Activated CD4-positive, alpha-beta T cell treated with anti-CD3 and anti-CD28 coated beads, Interleukin-2, amount 50 U/mL, for 4 hours (primary cell): ENCODE measurements at places on chromosomes 2 and 18.

GRCh38 chr2:85222792-85223191 is 89.6 kb downstream of the TCF7L1 start:
- DNase-seq = no peak

GRCh38 chr2:149004836-149005235 is 33.7 kb upstream of the LYPD6B start:
- DNase-seq = no peak

DNA sequence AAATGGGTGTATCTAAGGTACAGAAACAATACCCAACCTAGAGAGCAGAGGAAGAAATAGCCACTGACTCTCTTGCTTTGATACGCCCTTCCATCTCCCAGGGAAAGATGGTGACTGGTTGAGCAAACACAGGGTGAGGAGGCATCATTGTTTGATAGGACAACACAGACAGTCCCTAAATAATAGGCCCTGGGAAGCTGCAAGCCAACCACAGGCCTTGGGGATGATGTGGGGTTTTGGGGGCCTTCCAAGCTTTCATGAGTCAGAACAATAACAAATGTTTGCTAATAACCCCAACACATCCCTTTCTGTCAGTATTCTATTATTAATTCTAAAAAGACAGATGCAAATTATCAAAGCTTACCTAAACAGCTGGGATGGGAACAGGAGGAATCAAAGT is 9.8 kb downstream of the LGALSL start:
- DNase-seq = no peak

DNA sequence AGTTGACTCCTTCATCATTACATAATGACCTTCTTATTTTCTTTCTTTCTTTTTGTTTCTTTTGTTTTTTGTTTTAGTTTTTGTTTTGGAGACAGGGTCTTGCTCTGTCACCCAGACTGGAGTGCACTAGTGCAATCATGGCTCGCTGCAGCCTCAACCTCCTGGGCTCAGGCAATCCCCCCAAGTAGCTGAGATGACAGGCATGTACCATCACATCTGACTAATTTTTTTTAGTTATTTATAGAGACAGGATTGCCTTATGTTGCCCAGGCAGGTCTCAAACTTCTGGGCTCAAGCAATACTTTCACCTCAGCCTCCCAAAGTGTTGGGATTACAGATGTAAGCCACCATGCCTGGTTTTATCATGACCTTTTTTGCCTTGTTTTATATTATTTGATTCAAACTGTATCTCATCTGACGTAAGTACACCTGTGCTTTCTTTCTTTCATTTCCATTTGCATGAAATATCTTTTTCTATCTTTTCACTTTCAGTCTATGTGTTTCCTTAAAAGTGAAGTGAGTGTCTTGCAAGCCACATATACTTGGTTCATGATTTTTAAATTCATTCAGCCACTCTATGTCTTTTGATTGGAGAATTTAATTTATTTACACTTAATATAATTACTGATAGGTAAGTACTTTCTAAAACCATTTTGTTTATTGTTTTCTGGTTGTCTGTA is 39.1 kb downstream of the SP100 start:
- no peak for DNase-seq

- no peak for DNase-seq
Observed at GRCh38 chr2:23533338-23533695, 148.3 kb downstream of the KLHL29 start.

GRCh38 chr2:72112401-72112800 is 35.3 kb downstream of the CYP26B1 start:
- no peak for DNase-seq

DNA sequence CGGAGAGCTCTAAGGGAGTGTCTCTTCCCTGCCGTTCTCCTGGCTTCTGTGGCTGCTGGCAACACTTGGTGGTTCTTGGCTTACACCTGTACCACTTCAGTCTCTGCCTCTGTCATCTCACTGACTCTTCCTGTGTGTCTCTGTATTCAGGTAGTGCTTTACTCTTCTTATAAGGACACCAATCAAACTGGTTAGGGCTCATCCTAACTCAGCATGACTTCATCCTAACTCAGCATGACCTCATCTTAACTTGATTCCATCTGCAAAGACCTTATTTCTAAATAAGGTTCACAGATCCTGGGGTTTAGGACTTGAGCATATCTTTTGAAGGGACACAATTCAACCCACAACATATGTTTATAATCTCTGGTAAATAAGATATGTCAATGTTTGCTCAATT is 51.6 kb upstream of the DSEL start:
- no peak for DNase-seq

DNA sequence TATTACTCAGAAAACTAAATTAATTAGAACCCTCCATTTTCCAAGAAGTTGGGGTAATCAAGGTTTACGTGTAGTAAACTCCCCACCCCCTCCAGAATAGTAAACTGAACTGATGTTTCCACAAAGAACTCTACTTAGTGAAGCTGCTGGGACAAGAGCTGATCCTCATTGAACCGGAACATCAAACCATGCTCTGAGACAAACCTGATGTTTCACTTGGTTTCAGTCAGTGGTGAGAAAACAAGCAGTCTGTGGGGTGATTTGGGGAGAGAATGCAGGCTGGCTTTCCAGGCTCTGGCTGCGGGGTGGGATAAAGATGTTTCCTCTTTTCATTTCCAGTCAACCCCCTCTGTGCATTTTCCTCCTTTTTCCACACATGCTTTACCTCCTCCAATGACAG is 38.2 kb downstream of the CELF4 start:
- no peak for DNase-seq

DNA sequence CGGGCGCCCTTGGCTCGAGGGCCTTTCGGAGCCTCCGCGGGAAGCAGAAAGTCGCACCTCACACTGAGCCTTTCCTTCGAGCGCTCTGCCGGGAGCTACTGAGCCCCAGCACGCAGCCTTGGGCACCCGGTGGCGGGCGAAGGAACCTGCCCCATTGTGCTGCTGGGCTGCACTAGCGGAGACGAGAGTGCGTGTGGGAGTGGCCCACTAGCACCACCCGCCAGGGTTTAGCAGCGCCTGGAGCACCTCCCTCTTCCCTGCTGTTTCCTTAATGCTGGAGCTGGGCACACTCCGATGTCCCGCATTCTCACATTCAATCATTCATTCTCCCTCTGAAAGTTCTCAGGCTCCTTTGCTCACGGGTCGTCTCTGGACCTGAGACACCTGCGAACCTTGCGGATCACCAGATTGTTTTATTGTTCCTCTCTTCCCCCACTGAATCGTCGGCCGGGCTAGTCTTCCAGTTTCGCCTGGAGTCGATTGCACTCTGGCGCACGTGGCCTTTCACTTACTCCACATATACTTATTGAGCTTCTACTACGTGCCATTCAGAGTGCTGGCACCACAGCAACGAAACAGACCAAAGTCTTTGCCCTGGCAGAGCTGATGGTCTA is 8.5 kb upstream of the PAX3 start:
- DNase-seq = no peak

- DNase-seq = no peak
Observed at GRCh38 chr2:10166676-10167292, 44.2 kb downstream of the RRM2 start.

DNA sequence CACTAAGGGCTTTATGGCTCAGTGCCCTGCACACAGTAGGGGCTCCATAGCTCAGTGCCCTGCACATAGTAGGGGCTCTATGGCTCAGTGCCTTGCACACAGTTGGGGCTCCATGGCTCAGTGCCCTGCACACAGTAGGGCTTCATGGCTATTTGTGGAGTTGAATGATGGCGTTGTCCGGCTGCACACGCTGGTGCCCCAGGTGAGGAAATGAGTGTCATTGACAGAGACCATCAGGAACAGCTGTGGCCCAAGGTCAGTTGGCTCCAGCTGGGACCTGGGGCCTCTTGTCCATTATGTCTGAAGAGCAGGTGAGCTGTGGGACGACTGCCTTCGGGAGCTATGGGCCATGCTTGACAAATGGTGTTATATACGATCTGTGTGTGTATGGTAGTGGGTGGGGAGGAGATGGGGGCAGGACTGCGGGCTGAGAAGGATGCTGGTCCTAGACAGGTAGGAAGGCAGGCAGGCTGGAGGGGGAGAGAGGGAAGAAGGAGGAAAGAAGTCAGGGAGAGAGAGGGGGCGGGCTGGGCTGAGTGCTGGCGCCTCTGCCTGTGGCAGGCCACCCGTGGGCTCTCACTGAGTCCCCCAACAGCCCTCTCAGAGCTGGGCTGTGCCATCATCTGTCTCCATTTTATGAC is 130.6 kb downstream of the CLIP4 start:
- no peak for DNase-seq

DNA sequence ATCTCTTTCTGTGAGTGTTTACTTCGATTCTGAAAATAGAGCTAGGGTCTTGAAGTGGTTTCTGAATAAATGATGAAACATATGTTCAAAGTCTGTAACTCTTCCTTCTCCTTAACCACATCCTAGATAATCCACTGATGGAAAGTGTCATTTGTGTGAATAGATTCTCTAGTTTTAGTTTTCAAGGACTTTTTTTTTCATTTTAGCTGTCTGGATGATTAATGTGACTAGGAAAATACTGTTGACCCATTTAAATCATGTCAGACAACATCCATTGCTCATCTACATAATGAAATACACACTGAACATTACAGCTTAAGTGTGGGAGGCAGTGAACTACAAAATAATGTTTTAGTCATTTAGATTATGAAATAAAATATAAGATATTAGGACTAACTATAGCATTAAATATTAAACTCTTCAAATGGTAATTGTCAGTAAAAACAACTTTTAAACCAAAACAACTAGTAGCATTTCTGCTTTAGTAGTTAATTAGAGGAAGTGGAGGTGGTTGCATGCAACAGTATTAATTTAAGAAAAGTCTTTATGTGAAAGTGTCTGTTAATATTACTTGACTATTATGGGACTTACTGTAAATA is 39.1 kb upstream of the DLX1 start:
- DNase-seq = no peak

- DNase-seq = no peak
Observed at GRCh38 chr2:241131531-241131930, 17.7 kb downstream of the PASK start.

DNA sequence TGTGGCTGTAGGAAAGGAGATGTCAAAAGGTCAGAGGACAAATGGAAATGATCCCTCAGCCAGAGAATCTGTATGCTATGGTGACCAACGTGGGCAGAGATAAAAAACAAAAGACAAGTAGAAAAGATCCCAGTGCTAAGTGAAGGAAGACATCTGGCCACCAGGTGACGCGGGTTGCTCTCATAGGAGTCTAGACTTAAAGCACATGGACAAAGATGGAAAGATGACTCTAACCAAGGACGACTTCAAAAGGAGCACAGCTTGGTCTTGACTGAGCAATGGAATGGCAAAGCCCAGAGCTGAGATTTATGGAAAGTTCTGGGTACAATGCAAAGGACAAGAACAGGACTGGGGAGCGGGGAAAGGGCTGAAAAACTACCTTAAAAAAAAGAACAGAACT is 96.8 kb downstream of the CLIP4 start:
- DNase-seq = no peak

- DNase-seq = peak; percentile 31
Observed at GRCh38 chr2:85409845-85410583, at the start of gene CAPG. CAPG (minus strand) TSS chr2:85410366; CDS start chr2:85402145, 8,221 bp downstream.

DNA sequence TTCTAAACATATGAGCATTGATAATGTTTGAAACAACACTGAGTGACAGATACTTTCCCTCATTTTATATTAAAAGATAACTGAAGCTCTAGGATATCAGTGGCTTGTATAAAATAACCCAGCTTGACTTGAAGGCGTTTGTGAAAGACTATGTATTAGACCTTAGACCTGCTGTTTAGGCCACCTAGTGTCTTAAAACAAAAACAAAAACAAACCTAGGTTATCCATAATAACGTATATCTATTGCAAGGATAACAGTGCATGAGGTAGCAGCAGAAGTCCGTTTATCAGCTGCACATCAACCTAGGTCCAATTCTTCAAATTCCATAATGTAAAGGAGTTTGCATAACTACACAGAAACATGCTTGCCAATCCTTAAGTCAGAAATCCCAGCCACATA is 79.5 kb upstream of the MAP2 start:
- DNase-seq = no peak

DNA sequence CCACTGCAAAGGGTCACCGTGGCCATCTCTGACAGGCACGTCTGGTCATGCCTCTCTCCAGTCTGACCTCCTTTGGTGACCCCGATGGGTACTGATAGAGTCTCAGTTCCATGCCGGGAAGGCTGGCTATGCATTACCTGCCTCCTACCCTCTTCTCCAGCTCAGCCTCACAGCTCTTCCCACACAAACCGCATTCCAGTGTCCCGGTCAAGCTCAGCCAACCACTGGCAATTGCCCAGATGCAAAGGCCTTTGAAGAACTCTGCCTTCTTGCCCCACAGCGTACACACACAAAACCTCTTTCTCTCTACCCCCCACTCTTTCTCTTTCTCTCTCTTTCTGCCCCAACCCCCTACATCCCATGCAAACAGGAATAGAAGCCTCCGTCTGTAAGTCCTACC is 37.6 kb downstream of the TMEM163 start:
- no peak for DNase-seq

GRCh38 chr2:189514104-189514503 is 66.5 kb downstream of the SLC40A1 start:
- DNase-seq = no peak

GRCh38 chr2:23492921-23493320 is 107.9 kb downstream of the KLHL29 start:
- no peak for DNase-seq

- no peak for DNase-seq
Observed at GRCh38 chr2:25285265-25286024, 56.3 kb downstream of the DNMT3A start.

DNA sequence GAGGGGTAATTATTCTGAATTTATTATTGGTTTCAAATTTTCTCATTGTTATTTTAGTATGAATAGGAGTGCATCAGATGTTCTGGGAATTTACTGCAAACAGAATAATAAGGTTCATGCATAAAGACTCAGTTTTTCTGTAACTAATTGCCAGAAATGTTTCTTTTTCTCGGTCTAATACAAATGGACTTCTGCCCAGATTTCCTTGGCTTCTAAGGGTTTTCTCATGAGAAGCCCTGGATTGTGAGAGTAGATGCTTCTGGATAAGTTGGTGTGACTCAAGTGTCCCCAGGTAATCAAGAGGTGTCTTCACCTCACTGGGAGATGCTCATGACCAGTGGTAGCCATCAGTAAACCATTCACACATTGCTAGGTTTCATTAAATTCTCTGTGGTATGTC is 78.5 kb downstream of the CCDC85A start:
- DNase-seq = no peak
